LNCaP clone FGC (cell line): ENCODE measurements at places on chromosomes 4 and X.

DNA sequence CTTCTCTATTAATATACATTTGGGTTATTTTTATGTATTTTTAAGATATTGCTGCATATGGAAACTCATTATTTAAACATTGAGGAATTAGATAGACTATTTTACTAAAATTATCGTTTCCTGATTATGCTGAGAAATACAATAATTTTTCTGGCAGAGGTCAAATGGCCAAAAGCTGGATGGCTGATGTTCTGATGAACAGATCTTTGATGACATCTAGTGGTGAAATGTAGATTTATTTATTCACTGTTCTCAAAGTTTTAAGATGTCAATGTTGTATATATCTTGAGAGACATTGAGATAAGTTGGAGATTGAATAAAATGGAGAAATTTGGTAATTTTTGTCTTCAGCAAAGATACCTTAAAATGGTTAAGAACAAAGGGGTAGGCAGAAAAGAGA, 96.2 kb downstream of the UGT8 start:
- DNase-seq: peak; percentile 31

- no peak for DNase-seq
These were observed 260.4 kb downstream of the GALNTL6 start for GRCh38 chr4:172073590-172073989.

- DNase-seq: no peak
These were observed 165.4 kb upstream of the USP38 start for GRCh38 chr4:143019351-143019750.

DNA sequence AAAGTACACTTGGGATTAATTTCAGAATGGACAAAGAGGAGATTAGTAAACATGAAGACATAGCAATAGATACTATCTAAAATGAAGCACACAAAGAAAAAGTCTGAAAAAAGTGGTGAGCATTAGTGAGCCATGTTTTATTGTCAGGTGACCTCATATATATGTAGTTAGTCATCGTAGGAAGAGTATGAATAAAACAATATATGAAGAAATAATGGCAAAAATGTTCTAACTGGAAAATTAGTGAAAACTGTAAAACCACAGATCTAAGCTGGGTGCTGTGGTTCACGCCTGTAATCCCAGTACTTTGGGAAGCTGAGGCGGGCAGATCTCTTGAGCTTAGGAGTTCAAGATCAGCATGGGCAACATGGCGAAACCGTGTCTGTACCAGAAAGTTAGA, 67.9 kb downstream of the RBPJ start:
- DNase-seq: no peak

DNA sequence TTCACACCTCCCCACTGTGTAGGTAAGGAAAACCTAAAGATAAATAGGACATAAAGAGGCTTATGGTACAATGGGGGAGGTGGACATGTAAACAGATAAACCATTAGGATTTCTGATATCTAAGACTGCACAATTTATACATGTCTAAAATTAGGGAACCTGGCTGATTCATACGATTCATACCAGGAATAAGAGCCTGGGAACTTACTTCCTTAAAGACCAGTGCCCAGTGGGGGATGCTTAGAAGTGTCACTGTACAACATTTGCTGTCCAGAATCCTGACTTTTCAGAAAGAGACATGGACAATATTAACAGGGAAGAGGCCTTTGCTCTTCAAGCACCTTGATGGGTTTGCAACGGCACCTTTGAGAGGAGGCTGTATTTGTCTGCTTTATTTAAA, 116.8 kb upstream of the KIT start:
- no peak for DNase-seq

GRCh38 chrX:133649651-133650050, 234.4 kb upstream of the GPC4 start:
- no peak for DNase-seq

- no peak for DNase-seq
These were observed 480.8 kb upstream of the FAT1 start for GRCh38 chr4:187204389-187204918.

- no peak for DNase-seq
These were observed 493.4 kb downstream of the IQCM start for GRCh38 chr4:149322203-149322602.

DNA sequence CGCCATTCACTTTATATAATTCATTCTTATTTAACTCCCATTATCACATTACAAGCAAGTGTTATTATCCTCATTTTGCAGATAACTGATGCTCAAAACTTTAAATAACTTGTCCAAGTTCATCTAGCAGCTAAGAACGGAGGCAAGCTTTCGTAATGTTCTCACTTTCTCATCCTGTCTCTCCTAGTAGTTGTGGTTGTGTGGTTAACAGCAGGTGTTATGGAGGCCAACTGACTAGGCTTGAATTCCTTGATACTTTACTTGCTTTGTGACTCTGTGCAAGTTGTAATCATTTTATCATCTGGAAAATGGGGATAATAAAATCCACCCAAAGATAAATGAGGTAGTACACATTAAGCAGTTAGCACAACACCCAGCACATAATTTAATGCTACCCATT, 109.9 kb upstream of the PTPN13 start:
- DNase-seq: no peak

- no peak for DNase-seq
These were observed 13.0 kb downstream of the RAB9B start for GRCh38 chrX:103818842-103819619.

DNA sequence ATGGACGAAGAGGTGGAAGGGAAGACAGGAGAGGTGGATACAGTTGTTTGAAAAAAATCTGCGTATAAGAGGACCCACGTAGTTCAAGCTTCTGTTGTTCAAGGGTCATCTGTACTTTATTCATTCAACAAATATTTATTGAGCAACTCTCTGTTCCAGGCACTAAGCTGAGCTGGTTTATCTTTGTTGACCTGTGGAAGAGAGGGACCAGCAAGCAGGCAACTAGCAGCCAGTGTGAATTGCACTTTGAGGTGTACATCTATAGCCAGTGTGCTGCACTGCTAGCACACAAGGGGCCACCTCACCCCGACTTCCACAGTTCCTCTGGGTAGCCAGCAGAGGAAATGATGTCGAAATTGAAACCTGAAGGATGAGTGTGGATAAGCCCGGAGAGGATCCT, 191.4 kb downstream of the SOWAHB start:
- DNase-seq: no peak

DNA sequence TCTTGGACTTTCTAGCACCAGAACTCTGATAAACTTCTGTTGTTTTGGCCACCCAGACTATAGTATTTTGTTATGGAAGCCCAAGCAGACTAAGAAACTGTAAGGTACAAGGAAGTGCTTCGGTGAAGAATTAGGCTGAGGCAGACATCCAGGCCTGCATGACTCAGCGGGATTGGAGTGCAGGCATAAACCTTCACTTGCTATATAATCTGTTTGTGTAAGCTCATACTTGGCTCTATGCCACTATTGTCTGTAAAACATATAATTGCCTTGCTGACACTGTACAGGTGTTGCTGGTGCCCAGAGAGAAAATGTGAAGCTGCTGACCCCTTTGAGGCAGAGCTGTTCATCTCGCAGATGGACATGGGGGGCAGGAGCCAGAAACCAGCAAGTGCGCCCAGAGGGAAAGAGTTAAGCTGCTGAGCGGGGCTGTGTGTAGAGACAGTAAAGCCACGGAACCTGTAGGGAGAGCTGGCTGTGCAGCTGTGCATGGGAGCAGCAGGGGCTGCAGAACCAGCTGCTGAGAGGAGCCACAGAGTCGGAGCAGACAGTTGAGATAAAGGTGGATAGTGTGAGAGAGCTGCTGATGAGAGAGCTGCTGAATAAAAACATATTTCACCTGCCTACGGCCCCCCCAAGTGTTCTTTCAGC, 96.2 kb downstream of the RBM46 start:
- peak; percentile 18 for DNase-seq

GRCh38 chrX:2965965-2966364, 36.8 kb upstream of the ARSD start:
- no peak for DNase-seq

GRCh38 chr4:116665716-116666115, 419.7 kb downstream of the TRAM1L1 start:
- no peak for DNase-seq

DNA sequence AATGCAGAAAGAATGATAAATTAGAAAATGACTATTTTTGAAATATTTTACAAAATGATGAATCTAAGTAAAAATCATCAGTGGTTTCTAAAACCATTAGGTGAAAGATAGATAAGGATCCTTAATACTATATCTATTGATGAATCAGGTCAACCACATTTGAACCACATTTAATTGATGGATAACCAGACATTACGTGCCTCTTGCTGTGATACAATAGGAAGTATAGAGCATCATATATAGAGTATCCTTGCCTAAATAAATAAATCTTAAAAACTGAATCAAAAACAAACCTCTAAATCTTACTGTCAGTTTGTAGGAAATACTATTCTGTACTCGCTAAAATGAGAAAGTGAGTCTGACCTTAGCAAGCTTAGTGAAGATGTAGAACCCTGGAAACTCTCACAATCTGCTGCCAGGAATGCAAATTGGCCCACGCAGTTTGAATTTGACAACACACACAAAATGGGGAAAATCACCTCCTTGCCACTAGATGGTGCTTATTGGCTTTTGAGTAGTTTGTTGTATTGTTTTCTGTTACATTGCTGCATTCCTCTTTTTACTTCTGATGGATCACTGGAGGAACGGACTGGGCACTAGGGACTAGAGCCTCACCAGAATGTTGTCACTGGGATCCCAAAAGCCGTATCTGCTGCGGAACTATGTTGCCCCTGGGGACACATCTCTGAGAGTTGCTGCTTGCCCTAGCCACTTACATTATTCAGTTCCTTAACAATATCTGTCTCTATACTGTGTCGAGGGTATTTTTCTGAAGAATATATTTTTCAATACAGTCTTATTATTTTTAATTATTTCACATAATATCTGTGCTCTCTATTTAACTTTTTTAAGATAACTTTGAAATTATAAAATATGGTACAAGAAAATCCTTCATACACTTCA, 25.4 kb upstream of the SLAIN2 start:
- DNase-seq: peak; percentile 41

GRCh38 chr4:31445526-31445925, 725.4 kb downstream of the PCDH7 start:
- DNase-seq: no peak

- DNase-seq: no peak
These were observed 300.9 kb upstream of the CPEB2 start for GRCh38 chr4:14701389-14701788.

GRCh38 chr4:138897811-138898226, 117.8 kb upstream of the NOCT start:
- DNase-seq: peak; percentile 77

GRCh38 chr4:80613470-80613869, 277.9 kb downstream of the CFAP299 start:
- no peak for DNase-seq

- DNase-seq: no peak
These were observed 101.1 kb downstream of the ZDHHC15 start for GRCh38 chrX:75421688-75422230.

DNA sequence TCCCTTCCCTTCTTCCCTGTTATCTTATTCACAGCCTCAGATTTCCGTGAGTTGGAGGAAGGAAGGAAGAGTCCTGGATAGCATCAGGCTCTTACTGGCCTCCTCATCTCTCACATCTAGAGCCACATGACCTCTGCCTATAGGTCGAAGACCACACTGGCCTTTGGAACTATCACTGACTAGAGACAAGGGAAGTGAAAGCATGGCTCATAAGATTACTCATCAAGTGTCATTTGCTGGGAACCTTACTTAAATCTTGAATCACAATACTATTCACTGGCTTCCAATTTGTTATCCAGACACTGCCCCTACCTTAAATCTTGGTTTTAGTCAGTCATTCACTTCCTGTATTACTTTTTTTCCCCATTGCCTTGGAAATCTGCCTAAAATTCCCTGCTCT, 61.6 kb upstream of the MTMR8 start:
- no peak for DNase-seq

GRCh38 chrX:154004315-154004714, 15.4 kb downstream of the IRAK1 start:
- DNase-seq: no peak

GRCh38 chrX:70293621-70294020, 3.7 kb downstream of the KIF4A start:
- no peak for DNase-seq

GRCh38 chrX:154488336-154489075, 1.9 kb downstream of the SLC10A3 start:
- no peak for DNase-seq

GRCh38 chr4:115852767-115853091, 739.3 kb upstream of the NDST4 start:
- DNase-seq: no peak

DNA sequence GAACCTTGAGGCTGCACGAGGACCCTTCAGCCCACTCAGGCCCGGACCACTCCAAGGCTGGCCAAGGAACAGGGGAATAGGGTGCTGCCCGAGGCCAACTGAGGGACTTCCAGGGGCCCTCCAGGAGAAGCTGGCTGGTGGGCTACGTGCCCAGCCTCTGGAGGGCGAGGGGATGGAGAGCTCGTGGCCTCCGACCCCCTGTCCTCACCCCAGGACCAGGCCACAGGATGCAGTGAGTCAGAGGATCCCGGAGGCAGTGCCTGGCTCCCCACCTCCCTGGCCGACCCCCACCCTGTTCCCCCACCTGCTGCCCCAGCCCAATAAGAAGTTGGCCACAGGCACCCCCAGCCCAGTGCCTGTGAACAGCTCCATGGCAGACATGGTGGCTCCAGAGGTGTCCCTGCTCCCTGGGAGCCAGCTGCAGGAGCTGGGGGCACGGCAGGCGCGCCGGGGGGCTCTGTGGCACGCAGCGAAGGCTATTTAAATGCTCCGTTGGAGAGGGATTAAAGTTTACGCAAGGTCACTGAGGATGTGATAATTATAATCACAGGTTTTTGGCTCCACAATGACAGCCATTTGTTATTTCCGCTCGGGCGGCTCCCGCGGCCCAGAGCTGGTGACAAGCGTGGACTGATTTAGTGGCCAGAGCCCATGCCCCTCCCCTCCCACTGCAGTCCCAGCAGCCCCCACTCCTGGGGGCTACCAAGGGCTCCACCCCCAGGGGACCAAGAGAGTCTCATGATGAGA, 95.7 kb upstream of the NKX1-1 start:
- no peak for DNase-seq

GRCh38 chrX:44765556-44765955, 78.3 kb upstream of the DUSP21 start:
- no peak for DNase-seq

DNA sequence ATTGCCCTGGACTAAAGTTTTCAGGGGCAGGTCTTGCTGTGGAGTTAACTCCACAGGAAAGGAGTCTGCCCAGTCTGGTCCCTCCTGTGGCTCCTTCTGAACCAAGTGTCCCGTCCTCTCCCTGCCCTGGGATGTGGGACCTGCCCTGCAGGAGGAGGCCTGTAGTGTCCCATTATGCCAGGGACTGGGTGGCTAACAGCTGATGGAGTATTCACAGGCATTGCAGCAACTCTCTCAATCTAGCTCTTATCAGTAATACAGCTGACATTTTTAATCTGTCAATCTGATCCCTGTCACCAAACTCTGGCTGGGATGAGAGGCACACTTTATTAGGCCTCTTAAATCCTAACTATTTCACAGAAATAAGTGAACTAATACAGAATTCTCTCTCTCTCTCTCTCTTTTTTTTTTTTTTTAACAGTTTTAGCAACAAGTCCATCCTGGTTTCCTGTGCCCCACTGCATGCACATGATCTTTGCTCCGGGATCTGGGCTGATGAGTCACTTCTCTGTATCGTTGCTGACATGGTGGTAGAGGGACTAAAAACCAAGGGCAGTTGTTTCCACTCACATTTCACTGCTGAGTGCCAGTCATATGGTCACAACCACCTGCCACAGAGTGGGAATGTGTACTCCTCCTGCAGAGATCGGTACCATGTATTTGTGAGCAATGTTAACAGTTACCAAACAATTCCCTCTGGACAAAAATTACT, 39.1 kb downstream of the HAND2 start:
- DNase-seq: no peak

- no peak for DNase-seq
These were observed 173.6 kb downstream of the CBR4 start for GRCh38 chr4:168836490-168836889.

GRCh38 chr4:110510955-110511544, 35.1 kb downstream of the ENPEP start:
- DNase-seq: peak; percentile 38
